ENCODE measurements at places on chromosomes 2 and 18.
A peak's percentile ranks its signal among the peaks of the same experiment; 100 is the strongest.

DNA sequence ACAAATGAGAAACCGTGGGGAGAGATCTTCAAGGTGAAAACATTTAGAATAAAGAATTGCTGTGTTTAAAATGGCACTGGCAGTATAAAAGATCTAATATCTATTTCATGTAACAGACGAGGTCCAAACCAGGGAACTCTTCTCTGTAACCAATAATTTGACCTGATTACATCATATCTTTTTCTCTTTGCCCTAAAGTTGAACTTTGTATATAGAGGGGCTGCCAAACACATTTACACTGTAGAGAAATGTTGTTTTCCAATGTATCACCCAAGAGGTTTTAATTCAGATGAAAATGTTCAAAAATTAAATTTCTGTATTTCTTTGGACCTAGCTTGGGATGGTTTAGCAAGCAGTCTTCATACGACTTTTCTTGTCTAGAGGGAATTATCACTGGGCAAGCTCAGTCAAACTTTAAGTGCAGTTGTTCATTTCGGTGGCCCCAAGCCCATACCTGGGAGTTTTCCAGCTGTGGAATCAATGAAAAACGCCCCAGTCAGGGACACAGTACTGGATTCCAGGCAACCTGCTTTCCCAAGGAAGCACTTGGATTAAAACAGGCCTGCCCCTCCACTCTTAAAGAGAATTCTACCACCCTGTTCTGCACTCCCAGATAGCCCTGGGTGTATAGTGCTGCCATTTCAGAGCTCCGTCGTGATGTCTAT lies 208.5 kb upstream of the FN1 start:
- DNase-seq = no peak

GRCh38 chr2:45986509-45986908 lies 310.7 kb upstream of the EPAS1 start:
- peak; percentile 41 for DNase-seq

DNA sequence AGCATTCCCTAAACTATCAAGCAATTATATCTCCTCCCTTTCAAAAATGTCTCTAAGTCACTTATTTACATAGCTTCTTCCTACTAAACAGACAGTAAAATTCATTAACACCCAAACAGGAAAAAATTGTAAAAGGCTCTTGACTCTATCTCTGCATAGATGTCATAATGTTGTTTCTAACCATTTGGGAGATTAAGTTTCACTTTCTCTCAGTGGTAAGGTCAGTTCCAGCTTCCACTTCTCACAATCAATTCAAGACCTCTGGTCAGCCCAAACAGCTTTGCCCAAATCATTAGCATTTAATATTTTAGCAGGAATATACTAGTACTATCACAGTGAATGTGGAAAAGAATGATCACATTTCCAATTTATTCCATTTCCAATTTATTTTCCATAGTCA lies 374.3 kb upstream of the MC4R start:
- DNase-seq = no peak

GRCh38 chr2:223032187-223033142 lies 19.5 kb upstream of the KCNE4 start:
- no peak for DNase-seq

DNA sequence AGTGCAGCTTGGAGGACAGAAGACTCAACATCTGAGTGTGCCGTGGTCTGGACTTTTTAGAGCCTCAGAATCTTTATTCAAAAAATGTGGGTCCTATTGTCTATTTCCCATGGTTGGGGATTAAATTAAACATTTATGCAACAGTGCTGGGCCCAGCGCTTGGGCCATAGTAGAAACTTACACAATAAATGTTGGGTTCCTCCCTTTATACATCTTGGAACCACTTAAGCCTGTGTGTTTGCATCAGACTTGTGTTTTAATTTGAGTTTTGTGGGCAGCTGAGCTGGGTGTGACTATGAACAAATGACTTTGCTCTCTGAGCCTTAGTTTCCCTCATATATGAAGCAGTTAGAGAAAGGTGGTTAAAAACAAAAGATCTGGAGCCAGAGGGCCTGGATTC lies 56.6 kb downstream of the THNSL2 start:
- no peak for DNase-seq

- no peak for DNase-seq
These were observed 42.1 kb downstream of the TMEM200C start for GRCh38 chr18:5853253-5853652.

- peak; percentile 96 for DNase-seq
These were observed 24.3 kb downstream of the INPP5D start for GRCh38 chr2:233084488-233084887.

- DNase-seq = no peak
These were observed 247.1 kb upstream of the NT5C1B start for GRCh38 chr2:18836436-18836835.

- no peak for DNase-seq
These were observed 179.0 kb downstream of the BARD1 start for GRCh38 chr2:214630402-214631045.

DNA sequence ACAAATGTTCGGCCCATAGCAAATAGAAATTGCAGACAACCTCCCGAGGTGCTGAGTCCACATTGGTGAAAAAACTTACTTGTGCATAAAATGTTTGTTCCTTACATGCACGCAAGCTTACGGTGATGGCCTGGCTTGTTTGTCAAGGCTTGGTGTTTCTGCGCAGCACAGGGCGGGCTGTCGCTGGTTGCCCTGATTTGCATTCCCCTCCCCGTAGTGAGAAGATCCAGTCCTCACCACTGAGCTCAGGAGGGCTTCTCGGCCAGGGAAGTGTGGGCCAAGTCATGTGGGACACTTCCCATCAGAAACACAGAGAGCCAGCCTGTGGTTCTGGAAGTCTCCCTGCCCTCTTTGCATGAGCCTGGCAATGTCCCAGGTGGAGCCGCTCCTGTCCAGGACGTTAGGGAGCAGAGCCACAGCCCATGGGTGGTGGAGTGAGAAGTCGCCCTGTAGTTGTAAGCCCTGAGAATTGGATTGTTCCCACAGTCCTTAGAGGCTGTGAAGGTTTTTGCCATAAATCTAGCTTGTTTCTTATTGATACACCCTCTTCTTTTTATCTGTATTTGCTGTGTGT lies 152.7 kb downstream of the TWIST2 start:
- no peak for DNase-seq

DNA sequence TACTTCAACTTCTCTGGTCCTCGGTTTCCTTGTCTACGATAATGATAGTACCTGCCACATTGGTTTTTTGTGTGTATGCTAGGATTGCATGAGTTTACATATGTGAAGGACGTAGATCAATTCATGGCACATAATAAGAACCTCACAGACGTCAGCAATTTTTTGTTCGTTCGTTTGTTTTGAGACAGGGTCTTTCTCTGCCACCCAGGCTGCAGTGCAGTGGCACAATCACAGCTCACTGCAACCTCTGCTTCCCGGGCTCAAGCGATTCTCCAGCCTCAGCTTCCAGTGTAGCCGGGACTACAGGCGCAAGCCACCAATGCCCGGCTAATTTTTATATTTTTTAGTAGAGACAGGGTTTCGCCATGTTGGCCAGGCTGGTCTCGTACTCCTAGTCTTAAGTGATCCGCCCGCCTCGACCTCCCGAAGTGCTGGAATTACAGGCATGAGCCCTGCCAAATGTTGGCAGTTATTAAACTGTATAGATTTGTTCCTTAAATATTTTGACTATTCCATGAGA lies 756 bp upstream of the SLC35F5 start:
- DNase-seq = no peak

- DNase-seq = no peak
These were observed 272.2 kb upstream of the ACVR2A start for GRCh38 chr2:147572622-147573021.

- DNase-seq = no peak
These were observed 99.4 kb downstream of the ZNF516 start for GRCh38 chr18:76395609-76396008.

DNA sequence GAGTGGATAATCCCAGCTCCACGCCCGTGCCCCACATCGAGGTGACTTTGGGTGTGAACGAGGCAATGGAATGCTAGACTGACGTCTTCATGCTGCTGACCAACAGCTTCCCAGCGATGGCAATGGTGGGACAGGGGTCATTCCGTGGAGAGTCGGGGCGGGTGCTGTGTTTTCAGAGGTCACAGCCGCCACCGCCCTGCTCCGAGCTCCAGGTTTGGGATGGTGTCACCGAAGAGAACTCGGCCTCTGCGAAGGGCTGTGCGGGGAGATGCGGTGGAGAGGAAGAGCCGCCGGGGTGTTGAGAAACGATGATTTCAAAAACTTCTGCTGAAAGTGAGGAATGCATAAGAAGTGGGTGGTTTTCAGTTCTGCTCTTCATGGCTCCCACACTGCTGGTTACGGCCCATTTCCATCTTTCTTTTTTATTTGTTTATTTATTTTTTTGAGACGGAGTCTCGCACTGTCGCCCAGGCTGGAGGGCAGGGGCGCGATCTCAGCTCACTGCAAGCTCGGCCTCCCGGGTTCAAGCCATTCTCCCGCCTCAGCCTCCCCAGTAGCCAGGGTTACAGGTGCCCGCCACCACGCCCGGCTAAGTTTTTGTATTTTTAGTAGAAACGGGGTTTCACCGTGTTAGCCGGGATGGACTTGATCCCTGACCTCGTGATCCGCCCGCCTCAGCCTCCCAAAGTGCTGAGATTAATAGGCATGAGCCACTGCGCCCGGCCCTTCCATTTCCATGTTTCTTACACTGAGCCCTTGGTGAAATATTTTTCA lies 142.6 kb downstream of the RTP5 start:
- no peak for DNase-seq

GRCh38 chr18:9321017-9321452 lies 13.5 kb upstream of the TWSG1 start:
- DNase-seq = peak; percentile 82

DNA sequence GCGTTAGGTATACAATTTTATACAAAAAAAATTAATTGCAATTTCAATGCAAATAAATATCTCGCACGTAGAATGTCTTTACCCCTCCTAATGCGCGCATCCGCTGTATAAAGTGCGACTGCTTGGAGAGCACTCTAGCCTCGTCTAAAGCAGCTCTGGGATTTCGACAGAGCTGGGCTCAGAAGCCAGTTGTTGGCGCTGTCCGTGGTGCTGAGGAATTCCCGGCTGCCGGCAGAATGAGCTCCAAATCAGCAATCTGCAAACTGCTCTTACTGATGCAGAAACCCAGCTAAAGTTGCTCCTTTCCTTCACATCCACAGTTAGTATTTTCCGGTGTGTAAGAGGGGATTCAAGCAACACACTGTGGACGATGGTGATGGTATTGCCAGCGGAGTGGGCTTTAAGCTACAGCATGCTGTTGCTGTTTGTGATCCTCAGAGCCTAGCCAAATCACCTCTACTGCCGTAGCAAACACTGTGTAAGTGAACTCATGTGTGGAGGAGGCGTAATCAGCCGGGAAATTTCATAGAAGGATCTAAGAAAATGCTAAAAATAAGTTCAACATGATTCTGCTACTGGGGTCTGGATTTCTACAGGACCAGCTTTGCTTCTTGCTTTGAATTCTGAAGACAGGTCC lies at the start of gene VWC2L:
Gene VWC2L (plus strand): TSS at position 137 of the 637 bp plus-strand sequence. CDS start 3,140 bp downstream, outside the sequence.
- DNase-seq = peak; percentile 50

DNA sequence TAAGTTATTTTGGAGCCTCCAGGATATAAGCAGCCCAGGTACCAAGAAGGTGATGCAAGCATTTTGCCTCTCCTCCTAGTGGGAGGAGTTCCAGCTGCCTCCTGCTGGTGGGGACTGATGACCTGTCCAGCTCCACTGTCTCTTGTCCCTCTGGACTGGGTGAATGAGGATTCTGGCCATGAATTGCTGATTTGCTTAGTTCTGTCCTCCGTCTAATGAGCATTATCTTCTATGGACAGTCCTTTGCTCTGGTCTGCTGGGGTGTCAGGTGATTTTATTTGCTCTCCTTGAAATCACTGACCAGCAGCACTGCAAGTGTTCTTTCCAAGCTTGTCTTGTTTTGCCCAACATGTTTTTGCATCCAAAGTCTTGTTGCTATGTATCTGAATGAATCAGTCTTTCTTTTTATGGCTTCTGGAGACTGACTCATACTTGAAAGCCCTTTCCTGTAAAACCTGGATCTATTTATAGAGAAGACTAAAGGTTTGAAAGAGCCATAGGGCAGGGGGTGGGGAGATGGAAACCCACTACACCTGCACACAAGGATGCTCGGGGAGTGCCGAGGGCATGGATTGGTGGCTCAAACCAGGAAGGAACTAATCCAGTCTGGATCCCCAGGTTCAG lies 40.5 kb upstream of the EFHD1 start:
- DNase-seq = no peak

- DNase-seq = no peak
These were observed 40.7 kb downstream of the SLC9A2 start for GRCh38 chr2:102660070-102660469.

DNA sequence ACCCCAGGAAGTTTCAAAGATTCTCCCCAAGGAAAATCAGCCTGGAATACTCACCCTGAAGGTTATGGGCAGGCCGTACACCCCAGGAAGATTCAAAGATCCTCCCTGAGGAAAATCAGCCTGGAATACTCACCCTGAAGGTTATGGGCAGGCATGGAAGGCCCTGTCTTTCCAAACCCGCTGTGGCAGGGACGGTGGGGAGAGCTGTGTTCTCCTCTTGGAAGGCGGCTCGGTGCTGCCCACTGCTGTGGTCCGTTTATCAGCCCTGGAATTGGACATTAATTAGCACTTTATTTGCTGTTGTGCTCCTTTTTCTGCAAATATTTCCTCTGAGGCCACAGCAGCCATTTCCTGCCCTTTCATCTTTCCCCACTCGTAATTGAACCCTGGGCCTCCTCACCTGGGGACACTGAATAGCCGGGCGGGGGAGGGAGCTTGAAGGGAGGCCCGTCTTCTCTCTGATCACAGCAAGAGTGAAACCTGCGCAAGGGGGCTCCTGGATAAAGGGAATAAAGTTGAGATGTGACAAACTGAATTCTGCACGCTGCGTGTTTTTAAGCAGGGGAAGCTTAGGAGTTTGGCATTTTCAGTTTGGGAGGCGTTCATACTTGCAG lies 308.7 kb upstream of the SALL3 start:
- DNase-seq = no peak

DNA sequence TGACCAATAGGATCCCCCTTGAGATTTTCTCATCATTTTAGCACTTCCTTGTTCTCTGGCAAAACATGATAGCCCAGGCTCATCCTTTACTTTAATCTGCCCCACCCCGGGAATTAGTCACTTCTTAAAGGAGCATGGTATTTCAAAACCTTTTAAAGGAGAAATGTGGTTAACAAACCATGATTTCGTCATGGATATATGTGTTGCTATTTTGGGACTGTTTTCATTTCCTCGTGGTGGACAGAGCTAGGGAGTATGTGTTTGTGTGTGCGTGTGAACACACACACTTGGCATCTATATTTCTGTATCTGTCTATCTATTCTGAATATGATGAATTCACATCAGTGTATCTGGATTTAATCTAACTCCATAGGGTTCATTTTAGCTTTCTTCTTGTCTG lies 128.1 kb downstream of the BIRC6 start:
- DNase-seq = peak; percentile 75

- DNase-seq = no peak
These were observed 56.7 kb downstream of the SPTBN1 start for GRCh38 chr2:54512663-54513362.

GRCh38 chr2:232980683-232981082 lies 32.4 kb downstream of the NGEF start:
- DNase-seq = no peak

GRCh38 chr2:162473986-162474385 lies 130.1 kb downstream of the GCA start:
- no peak for DNase-seq

DNA sequence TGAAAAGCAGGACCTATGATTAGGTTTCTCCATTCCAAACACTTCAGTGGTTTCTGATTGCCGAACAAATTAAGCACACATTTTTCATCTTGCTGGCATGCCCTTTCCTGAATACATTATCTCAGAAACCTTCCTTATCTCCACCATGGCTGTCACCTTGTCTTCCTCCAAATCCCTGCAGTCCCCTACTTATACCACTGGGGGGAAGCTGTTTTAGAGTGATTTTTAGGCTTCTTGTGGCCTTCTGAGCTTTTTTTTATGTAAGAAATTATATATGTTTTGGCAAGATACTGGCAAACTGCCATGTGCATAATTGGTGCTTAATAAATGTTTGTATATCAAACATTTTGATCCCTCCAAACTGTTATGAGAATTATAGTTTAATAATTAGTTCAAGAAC lies 229.2 kb downstream of the MYT1L start:
- DNase-seq = peak; percentile 20
